ENCODE measurements at places on chromosomes 12 and 14.

- DNase-seq: no peak
Measured at GRCh38 chr12:101863981-101864380, 13.4 kb upstream of the DRAM1 start.

DNA sequence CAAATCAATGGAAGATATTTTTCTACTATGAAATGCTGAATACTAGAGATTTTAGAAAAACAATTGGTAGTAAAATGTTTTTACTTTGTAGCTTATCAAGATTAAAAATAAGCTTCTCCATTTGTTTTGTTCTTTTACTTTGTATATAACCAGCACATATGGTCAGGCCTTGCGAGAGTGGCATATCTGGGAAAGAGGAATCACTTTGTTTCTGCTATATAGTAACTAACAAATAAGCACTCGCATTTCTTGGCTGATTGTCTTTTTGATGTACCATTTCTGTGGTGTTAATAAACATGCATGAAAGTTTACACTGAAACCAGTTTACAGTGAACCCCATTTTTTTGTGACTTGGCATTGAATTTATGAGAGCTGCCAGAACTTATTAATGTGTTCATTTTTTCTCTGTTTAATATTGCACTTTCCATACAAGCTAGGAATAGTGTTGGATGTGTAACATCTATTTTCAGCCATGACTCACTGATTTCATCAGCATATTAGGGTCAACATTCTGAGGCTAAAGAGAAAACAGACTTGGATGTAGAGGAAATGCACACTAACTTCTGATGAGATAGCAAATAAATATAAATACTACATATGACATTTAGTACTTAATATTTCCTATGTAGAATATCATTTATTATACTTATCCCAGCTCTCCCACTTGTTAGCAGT, 635.5 kb downstream of the KCNH5 start:
- no peak for DNase-seq

DNA sequence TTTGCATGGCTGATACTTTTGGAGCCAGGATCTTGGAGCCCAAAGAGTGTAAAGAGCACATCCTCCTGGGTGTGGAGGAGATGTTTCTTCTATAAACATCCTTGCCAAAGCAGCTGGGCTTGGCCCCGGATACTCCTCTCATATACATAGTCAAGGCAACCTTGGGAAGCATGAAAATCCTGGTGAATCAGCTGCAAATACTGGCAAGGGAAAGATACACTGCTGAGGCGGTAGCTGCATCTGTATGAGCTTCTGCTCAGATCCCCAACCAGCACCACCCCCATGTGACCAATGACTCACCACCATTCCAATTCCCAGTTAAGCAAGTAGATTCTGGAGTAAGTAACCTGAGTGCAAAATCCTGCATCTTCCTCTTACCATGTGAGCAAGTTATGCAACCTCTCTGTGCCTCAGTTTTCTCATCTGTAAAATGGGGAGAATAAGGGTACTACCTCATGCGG, 567.4 kb downstream of the MED13L start:
- no peak for DNase-seq

DNA sequence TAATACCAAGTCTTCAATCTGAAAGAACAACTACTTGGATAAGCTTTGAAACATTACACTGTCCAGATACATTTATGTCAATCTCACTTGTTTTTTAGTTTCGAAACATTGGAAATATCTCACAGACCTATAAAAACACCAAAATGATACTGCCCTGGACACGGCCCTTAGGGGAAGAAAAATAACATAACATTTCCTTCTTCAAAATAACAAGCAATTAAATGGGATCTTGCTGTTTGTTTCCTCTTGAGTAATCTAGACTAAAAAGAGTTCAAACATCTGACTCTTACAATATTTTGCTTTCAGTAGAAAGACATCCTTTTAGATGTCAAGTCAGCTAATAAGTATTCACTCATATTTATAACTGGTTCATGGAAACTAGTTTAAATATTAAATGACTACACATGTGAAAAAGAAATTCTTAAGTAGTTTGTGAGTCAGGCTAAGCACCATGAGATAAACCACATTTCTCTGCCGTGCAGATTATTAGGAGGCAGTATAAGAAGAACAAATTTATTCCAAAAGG, 87.5 kb downstream of the EPS8 start:
- DNase-seq: no peak

DNA sequence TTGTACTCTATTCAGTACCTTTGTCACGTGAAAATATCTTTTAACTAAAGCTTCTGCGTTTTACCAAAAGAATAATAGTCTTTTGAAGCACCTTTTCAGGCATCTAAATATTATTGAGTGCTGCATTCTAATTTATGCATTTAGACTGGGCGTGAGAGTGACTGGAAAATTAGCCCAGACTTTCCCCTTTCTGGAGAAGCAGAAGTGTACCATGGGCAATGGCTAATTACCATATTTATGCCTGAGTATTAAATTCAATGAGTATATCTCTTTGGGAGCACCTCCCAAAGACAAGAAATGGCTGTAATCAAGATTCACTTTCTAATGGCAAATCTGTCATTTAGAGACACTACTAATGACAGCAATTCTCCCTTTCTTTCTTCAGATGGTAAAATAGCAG, 174.9 kb downstream of the LRRK2 start:
- no peak for DNase-seq

- no peak for DNase-seq
Measured at GRCh38 chr12:80846952-80847351, 90.8 kb downstream of the LIN7A start.

- no peak for DNase-seq
Measured at GRCh38 chr14:20998139-20998538, 954 bp upstream of the SLC39A2 start.

DNA sequence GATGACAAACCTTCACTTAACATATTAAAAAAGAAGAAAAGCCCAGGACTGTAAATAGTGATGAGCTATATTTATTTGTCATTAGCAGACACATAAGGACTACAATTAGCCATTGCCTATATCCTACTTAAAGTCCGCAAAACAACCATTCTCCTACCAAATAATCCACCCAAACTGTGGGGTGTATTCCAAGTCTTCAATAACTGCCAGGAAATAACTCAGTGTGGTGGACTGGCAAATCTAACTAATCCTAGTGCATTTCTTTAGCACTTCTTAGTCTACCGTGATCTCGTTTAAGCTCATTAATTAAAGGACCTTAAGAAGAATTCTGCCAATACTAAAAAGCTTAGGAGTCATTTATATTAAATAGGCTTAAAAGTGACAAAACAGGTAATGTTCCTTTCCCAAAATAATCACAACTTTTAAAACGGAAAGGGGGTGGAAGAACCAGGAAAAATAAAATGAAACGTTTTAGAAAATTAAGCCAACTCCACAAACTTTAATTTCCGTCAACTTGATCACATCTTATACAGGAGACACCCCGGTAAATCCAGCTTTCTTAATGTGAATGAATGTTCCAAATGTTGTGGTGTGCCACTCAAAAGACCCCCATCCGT, 1.8 kb downstream of the NOVA1 start:
- no peak for DNase-seq

DNA sequence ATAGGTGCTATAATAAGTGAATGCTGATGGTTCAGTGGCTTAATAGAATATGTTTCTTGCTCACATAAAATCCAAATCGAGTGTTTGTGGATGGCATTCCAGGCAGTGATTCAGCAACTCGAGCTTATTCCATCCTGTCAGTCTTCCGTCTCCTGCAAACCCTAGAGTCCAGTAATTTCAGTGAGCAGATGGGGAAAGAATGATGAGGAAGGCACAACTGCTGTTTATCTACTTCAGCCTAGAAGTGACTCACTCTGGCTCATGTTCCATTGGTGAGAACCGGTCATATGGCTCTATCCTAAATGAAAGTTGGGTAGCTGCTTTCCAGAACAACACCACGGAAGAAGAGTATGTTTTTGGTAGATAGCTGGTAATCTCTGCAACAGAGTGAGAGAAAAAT, 421.8 kb upstream of the PDE3A start:
- no peak for DNase-seq

- DNase-seq: no peak
Measured at GRCh38 chr12:93746572-93747168, 69.5 kb downstream of the CRADD start.

- no peak for DNase-seq
Measured at GRCh38 chr14:43803076-43803689, 703.9 kb downstream of the FSCB start.

- no peak for DNase-seq
Measured at GRCh38 chr12:77372494-77372893, 307.1 kb upstream of the E2F7 start.

- no peak for DNase-seq
Measured at GRCh38 chr12:109758426-109759420, 45.1 kb downstream of the FAM222A start.

Measured in DMS153 (cell line).